Trophoblast cell (in vitro differentiated cells and primary cell): ENCODE measurements at places on chromosomes 4 and X.

- H3K27ac ChIP-seq: peak overlapping the region; percentile 98
- peaks cover 26% of the 10 kb centered on the region for H3K4me1 ChIP-seq
- no peak overlapping the region for H3K4me3 ChIP-seq
- no peaks in the 10 kb centered on the region for H3K36me3 ChIP-seq
These were observed 46.0 kb downstream of the UGT2A3 start for GRCh38 chr4:68905598-68905938.

DNA sequence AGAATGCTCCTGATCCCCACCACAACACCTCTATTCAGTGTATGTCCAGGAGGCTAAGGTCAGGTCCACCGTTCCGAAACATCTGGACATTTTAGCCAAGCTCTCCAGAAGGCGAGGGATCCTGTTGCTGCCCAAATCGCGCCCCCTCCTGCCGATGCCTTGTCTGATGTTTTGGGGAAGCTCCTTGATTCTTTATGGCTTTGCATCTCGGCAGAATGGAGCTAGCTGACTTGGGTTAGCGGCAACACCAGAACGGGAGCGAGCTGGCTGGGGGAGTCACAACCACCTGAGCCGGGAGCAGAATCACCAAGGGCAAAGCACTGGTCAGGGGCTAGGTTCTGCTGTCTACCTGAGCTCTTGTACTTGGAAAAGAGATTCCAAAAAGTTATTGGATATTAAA, 6.6 kb upstream of the POU3F4 start:
- no peak for DNase-seq
- peaks cover 21% of the 10 kb centered on the region for H3K27me3 ChIP-seq
- no peaks in the 10 kb centered on the region for H3K4me1 ChIP-seq
- H3K36me3 ChIP-seq: no peaks in the 10 kb centered on the region
- H3K27ac ChIP-seq: no peak overlapping the region

- no peak overlapping the region for H3K27ac ChIP-seq
- no peak overlapping the region for H3K4me3 ChIP-seq
- DNase-seq: no peak
- no peaks in the 10 kb centered on the region for H3K36me3 ChIP-seq
- no peaks in the 10 kb centered on the region for H3K27me3 ChIP-seq
These were observed 6.8 kb upstream of the VSIG4 start for GRCh38 chrX:66046612-66047235.

DNA sequence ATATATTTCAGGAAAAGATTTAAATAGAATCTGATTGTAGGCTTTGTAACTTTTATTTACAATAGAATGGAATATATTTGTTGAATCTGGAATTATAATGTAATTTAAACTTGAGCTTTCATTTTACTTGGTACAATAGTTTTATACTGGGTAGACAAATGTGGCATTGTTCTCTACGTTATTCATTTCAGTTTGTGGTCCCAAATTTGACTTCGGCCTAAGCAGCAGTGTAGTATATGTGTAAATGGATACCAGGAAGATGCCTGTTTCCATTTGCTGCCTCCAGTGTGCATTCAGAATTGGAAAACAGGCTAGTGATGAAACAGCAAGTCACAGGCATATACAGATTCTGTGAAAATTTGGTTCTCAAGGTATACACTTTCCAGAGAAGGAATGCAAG, 77.8 kb downstream of the CLDN22 start:
- peaks cover 10% of the 10 kb centered on the region for H3K4me1 ChIP-seq
- no peak overlapping the region for H3K4me3 ChIP-seq
- DNase-seq: no peak
- peaks cover 3% of the 10 kb centered on the region for H3K36me3 ChIP-seq
- H3K27me3 ChIP-seq: no peaks in the 10 kb centered on the region

- DNase-seq: peak; percentile 42
- no peak overlapping the region for H3K4me3 ChIP-seq
- H3K4me1 ChIP-seq: peaks cover 2% of the 10 kb centered on the region
- no peak overlapping the region for H3K27ac ChIP-seq
These were observed 23.8 kb upstream of the ARHGAP10 start for GRCh38 chr4:147707892-147708672.

DNA sequence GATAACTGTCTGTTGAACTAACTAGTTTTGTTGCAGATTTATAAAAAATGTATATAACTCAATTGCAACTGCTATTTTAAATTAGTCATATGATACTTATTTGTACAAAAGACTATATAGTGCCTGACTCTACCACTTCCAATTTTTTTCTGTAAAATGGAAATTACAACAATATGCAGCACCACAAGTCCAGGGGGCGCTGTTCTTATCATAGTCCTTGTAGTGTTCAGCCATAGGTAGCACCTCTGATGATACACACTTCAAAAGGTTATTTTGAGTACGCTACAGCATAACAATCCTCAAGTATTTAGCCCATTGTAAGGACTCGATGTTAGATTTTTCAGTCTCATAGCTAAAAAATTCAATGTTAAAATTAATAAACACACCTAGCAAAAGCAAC, 174.9 kb downstream of the CORIN start:
- DNase-seq: peak; percentile 40
- no peaks in the 10 kb centered on the region for H3K4me1 ChIP-seq
- no peaks in the 10 kb centered on the region for H3K27me3 ChIP-seq

- H3K36me3 ChIP-seq: peaks cover 3% of the 10 kb centered on the region
- no peak overlapping the region for H3K4me3 ChIP-seq
- DNase-seq: no peak
- no peak overlapping the region for H3K27ac ChIP-seq
- no peaks in the 10 kb centered on the region for H3K4me1 ChIP-seq
- no peaks in the 10 kb centered on the region for H3K27me3 ChIP-seq
These were observed 13.3 kb downstream of the NCAPG start for GRCh38 chr4:17823871-17824669.

DNA sequence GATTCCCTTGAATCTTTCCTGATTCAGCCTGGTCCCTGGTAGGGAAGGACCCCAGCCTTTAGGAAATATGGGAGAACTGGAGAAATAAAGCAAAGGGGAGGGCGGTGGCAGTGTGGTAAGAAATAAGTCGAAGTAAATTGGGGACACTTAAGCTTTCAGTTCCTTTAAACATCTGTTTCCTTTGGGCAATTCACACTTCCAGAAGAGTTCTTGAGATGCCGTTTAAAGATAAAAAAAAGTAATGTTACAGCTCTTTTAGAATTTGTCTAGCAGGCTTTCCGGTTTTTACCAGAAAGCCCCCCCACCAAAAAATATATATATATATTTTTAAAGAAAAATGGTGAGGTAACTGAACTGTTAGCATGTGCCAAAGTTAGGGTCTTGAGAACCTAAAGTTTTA, 46.6 kb downstream of the TSPAN7 start:
- no peak overlapping the region for H3K27ac ChIP-seq
- H3K4me1 ChIP-seq: no peaks in the 10 kb centered on the region
- no peak overlapping the region for H3K4me3 ChIP-seq

- H3K4me1 ChIP-seq: peaks cover 4% of the 10 kb centered on the region
- no peaks in the 10 kb centered on the region for H3K27me3 ChIP-seq
- H3K36me3 ChIP-seq: no peaks in the 10 kb centered on the region
- H3K4me3 ChIP-seq: no peak overlapping the region
These were observed 8.0 kb upstream of the CPEB2 start for GRCh38 chr4:14994242-14994641.

GRCh38 chr4:88720451-88721428, 23.1 kb upstream of the NAP1L5 start:
- H3K4me1 ChIP-seq: no peaks in the 10 kb centered on the region
- no peak overlapping the region for H3K27ac ChIP-seq
- no peak for DNase-seq
- no peaks in the 10 kb centered on the region for H3K27me3 ChIP-seq

GRCh38 chrX:31228909-31229308, 157.1 kb upstream of the FTHL17 start:
- H3K27ac ChIP-seq: no peak overlapping the region
- H3K4me1 ChIP-seq: no peaks in the 10 kb centered on the region
- DNase-seq: peak; percentile 14
- H3K4me3 ChIP-seq: no peak overlapping the region
- H3K27me3 ChIP-seq: no peaks in the 10 kb centered on the region

GRCh38 chr4:25113915-25114904, 46.0 kb downstream of the SEPSECS start:
- no peaks in the 10 kb centered on the region for H3K27me3 ChIP-seq
- H3K4me1 ChIP-seq: no peaks in the 10 kb centered on the region
- H3K36me3 ChIP-seq: no peaks in the 10 kb centered on the region
- H3K4me3 ChIP-seq: no peak overlapping the region
- H3K27ac ChIP-seq: no peak overlapping the region

GRCh38 chr4:113730467-113731216, 30.9 kb downstream of the CAMK2D start:
- H3K27me3 ChIP-seq: no peaks in the 10 kb centered on the region
- H3K4me1 ChIP-seq: no peaks in the 10 kb centered on the region
- H3K4me3 ChIP-seq: no peak overlapping the region
- DNase-seq: no peak
- no peaks in the 10 kb centered on the region for H3K36me3 ChIP-seq

DNA sequence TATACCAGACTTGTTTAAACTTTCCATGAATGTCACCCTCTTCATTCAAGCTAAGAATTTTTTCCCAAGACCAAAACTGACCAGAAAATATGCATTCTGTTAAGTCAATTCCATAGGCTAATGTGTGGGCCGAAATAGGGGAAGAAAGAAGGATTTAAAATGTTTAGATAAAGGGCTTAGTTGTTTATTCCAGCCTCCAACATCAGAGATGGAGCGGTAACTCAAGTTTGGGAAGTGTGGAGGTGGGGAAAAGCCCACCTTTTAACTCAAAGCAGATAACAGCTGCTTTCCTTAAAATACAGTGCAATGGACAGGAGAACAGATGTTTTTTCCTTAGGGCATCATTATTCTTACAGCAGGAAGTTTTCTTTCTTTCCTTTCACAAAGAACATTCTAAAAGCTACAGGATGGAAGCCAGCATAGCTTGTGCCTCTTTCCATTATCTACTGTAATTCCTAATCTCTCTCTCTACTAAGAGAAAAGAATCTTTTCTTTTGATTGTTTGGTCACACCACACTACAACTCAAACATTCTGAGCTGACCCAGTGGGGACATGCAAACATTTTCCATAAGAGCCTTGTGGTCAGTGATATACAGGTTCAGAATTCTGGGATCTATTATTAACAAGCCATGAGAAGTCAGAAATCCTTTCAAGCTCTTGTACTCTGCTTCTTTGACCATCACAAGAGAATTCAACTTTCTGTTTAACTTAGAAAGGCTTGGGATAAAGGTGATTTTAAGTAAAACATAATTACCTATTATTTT, 101.6 kb downstream of the PDE5A start:
- no peak overlapping the region for H3K4me3 ChIP-seq
- H3K36me3 ChIP-seq: no peaks in the 10 kb centered on the region
- no peak overlapping the region for H3K27ac ChIP-seq
- no peaks in the 10 kb centered on the region for H3K27me3 ChIP-seq

GRCh38 chr4:147828331-147828905, 96.5 kb downstream of the ARHGAP10 start:
- peaks cover 12% of the 10 kb centered on the region for H3K4me1 ChIP-seq
- no peak overlapping the region for H3K27ac ChIP-seq
- H3K27me3 ChIP-seq: no peaks in the 10 kb centered on the region
- DNase-seq: peak; percentile 63
- H3K36me3 ChIP-seq: peaks cover 10% of the 10 kb centered on the region
- no peak overlapping the region for H3K4me3 ChIP-seq

DNA sequence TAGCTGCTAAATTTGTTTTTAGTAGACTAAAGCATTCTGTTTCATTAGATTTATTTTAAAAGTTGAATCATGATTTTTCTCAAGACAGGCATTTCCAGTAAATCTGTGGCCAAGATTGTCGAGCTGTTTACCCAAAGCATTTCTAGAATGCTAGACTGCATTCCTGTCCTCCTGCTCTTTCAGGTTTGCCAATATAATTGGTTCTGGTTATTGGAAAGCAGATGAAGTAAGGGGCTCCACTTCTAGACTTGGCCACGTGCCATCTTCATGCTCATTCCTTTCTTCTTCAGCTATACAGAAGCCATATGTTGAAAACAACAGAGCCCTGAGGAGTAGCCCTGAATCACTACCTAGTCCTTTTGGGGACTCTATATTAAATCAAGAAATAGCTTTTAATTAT, 62.5 kb downstream of the PGRMC2 start:
- peaks cover 13% of the 10 kb centered on the region for H3K4me1 ChIP-seq
- no peak overlapping the region for H3K4me3 ChIP-seq
- peak; percentile 32 for DNase-seq
- no peaks in the 10 kb centered on the region for H3K36me3 ChIP-seq
- H3K27ac ChIP-seq: no peak overlapping the region
- H3K27me3 ChIP-seq: no peaks in the 10 kb centered on the region

- no peaks in the 10 kb centered on the region for H3K36me3 ChIP-seq
- no peak overlapping the region for H3K27ac ChIP-seq
- DNase-seq: no peak
These were observed 384.2 kb downstream of the SH3BGRL start for GRCh38 chrX:81586096-81586495.

DNA sequence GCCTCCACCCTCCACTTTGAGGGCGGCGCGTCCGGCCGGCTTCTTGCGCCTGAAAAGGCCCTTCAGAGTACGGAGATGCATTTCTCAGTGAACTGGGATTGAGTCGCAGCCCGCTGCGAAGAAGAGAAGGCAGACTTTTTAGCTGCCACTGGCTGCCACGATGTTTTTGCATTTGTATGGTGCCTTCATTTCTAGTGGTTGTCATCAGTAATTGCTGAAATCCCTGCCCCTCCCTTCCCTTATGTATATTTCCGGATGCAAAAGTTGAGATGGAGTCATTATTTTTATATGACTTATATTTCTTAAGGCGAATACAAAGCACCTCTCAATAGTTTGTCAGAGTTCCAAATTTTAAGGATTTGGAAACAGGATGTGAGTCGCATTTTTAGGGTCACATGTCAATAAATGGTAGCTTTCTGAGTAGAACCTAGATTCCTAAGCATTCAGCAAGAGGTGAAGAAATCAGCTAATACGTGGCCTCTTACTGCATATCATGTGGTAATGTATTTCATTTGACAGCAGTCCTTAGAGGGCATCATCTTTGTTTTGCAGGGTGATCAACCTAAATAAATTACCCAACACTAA, 658 bp downstream of the ATP6AP2 start:
- H3K27me3 ChIP-seq: no peaks in the 10 kb centered on the region
- no peaks in the 10 kb centered on the region for H3K36me3 ChIP-seq
- DNase-seq: peak; percentile 9

DNA sequence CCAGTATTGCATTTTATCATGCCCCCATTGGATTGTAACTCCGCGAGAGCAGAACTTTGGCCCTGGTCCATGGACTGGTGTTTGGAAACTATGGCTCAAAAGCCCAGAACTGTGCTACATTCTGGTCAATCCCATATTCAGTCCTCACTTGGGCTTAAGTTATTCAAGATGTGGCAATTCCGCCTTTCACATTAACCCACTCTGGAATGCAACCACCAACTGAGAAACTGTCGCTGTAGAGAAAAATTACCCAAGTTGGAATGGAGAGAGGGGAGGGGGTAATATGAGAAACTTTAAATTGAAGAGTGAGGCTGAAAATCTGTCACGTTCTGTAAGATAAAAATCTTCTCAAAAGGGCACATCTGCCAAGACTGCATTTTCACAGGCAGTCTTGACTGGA, 189.6 kb upstream of the NHS start:
- H3K4me3 ChIP-seq: no peak overlapping the region
- H3K27ac ChIP-seq: no peak overlapping the region
- H3K4me1 ChIP-seq: no peaks in the 10 kb centered on the region
- no peaks in the 10 kb centered on the region for H3K27me3 ChIP-seq
- no peak for DNase-seq

- H3K27ac ChIP-seq: no peak overlapping the region
- no peak for DNase-seq
- no peaks in the 10 kb centered on the region for H3K36me3 ChIP-seq
- H3K4me3 ChIP-seq: no peak overlapping the region
- no peaks in the 10 kb centered on the region for H3K4me1 ChIP-seq
These were observed 197.8 kb downstream of the HS3ST1 start for GRCh38 chr4:11230866-11231265.

- no peaks in the 10 kb centered on the region for H3K36me3 ChIP-seq
- no peaks in the 10 kb centered on the region for H3K27me3 ChIP-seq
- H3K4me3 ChIP-seq: no peak overlapping the region
- H3K27ac ChIP-seq: no peak overlapping the region
- peak; percentile 91 for DNase-seq
- peaks cover 3% of the 10 kb centered on the region for H3K4me1 ChIP-seq
These were observed 1209.7 kb upstream of the PABPC4L start for GRCh38 chr4:135411251-135411650.
